ENCODE measurements at places on chromosomes 11 and 22. TPM values are rescaled to one million over a fixed set of nuclear protein-coding genes. Genes with fewer than 3 reads are reported as not detected.

GRCh38 chr11:46381819-46382645 lies 563 bp downstream of the MDK start:
- peaks cover 9% of the 10 kb centered on the region for H3K4me1 ChIP-seq
- H3K27me3 ChIP-seq: no peaks in the 10 kb centered on the region
- H3K4me3 ChIP-seq: peak overlapping the region; percentile 93
- DNase-seq: no peak

GRCh38 chr22:29623553-29624169 lies 20.2 kb downstream of the NF2 start:
- no peak overlapping the region for H3K4me3 ChIP-seq
- no peaks in the 10 kb centered on the region for H3K36me3 ChIP-seq
- peaks cover 39% of the 10 kb centered on the region for H3K4me1 ChIP-seq
- DNase-seq: no peak
- no peak overlapping the region for H3K27ac ChIP-seq

- DNase-seq: no peak
- H3K27ac ChIP-seq: no peak overlapping the region
- peaks cover 32% of the 10 kb centered on the region for H3K36me3 ChIP-seq
- no peaks in the 10 kb centered on the region for H3K27me3 ChIP-seq
- no peak overlapping the region for H3K4me3 ChIP-seq
- peaks cover 10% of the 10 kb centered on the region for H3K4me1 ChIP-seq
Observed at GRCh38 chr11:119126675-119127268, 5.4 kb downstream of the HINFP start.

DNA sequence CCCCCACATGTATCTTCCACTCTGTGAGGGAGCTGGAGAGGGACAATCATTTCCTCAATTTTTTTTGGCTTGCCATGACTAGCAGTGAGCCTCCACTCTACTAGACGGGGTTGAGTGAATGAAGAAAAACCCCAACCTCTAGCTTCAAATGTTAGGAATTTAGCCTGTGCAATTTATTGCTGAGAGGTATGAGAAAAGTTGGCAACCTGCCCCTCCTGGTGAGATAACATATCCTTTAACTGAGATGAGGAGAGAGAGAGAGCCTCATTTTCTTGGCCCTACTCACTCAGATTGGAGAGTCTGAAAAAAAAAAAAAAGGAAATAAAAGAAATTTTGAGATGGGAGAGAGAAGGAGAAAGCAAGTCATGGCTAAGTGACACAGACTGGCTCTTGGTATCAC lies 218.2 kb upstream of the CARD18 start:
- H3K4me1 ChIP-seq: no peaks in the 10 kb centered on the region
- H3K27me3 ChIP-seq: no peaks in the 10 kb centered on the region
- no peaks in the 10 kb centered on the region for H3K36me3 ChIP-seq

DNA sequence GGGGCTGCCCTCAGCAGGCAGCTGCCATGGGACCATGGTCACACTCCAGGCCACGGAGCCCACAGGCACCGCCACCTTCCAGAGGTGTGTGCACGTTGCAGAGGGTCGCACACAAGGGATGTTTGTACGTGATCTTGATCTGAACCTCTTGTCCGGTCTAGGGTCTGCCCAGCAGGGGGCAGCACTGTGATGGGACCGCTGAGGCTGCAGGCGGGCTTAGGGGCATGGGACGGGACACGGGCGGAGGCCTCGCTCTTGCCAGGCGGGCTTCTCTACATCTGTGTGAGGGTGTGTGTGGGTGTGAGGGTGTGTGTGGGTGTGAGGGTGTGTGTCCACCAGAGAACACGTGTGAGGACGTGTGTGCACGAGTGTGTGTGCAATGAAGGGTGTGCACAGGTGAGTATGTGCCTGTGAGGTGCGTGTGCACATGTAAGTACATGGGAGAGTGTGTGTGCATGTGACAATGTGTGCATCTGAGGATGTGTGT lies 52.4 kb downstream of the CACNA1I start:
- DNase-seq: no peak
- H3K4me1 ChIP-seq: no peaks in the 10 kb centered on the region
- H3K27ac ChIP-seq: no peak overlapping the region
- no peaks in the 10 kb centered on the region for H3K27me3 ChIP-seq
- no peaks in the 10 kb centered on the region for H3K36me3 ChIP-seq

The ADAMTS8 gene
- total RNA-seq: 5.3 TPM

The ELFN2 gene
- total RNA-seq: not detected

The MS4A12 gene
- not detected for total RNA-seq

The IL17REL gene
- not detected for total RNA-seq

The LARGE1 gene
- total RNA-seq: 42.1 TPM
